Lower lobe of right lung (tissue), 2 donors: ENCODE measurements at places on chromosomes 12 and 14. TPM values are rescaled to one million over a fixed set of nuclear protein-coding genes. Genes with fewer than 3 reads are reported as not detected.

Gene ALDH2
- total RNA-seq: 499 TPM

- no peak for DNase-seq
- H3K27ac ChIP-seq: no peak overlapping the region
These were observed 385.4 kb downstream of the CCDC91 start for GRCh38 chr12:28575593-28576205.

DNA sequence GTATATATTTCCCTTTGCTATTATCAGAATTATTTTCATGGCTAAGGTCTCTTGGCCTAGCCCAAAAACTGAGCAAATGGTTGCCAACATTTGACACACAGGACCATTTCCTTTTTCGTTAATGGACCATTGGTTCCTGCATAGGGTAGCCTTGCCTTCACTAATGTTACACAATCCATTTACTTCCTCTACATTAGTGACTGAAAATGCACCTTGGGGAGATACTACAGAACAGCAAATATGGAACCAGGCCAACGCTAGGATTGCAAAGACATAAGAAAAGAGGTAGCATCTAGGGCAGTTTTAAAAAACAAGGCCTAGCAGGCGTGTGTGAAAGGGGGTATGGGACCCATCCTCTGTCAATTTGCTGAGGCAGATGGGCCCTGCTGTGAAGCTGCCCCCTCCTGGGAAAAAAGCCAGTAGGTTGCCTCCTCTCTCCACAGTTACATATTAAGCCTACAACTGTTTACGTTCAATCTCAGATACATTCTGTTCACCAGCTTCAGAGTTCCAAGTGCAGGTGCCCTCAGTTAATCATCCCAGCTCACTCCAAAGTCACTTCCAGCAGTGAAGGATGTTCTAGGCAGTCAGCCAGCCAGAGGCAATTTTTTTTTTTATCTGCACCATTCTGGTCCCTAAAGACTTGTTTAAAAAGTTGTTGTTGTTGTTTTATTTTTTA lies 15.0 kb downstream of the AQP6 start:
- H3K27ac ChIP-seq: no peak overlapping the region
- peaks cover 6% of the 10 kb centered on the region for H3K36me3 ChIP-seq
- no peaks in the 10 kb centered on the region for H3K27me3 ChIP-seq
- no peak for DNase-seq
- no peak overlapping the region for H3K4me3 ChIP-seq

GRCh38 chr14:69593018-69593677 lies 18.2 kb upstream of the SUSD6 start:
- no peak overlapping the region for H3K4me3 ChIP-seq
- no peak for DNase-seq
- H3K36me3 ChIP-seq: no peaks in the 10 kb centered on the region
- no peak overlapping the region for H3K27ac ChIP-seq

DNA sequence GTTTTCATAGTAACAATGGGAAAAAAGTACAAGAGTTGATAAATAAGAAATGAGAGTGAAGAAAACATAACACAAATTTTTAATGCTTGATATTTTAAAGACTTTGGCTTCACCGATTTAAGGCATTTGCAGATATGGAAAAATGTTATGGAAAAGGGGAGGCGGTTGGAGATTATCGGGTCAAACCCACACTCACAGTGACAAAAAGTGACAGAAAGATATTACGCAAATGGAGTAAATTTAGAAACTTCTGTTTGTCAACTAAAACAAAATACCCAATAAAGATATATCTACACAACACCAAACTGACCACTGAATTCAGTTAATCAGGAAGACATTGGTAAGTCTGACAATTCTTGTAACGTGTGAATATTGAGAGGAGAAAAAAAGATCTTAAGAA lies 2.5 kb downstream of the PPP1R12A start:
- no peak overlapping the region for H3K27ac ChIP-seq
- H3K36me3 ChIP-seq: no peaks in the 10 kb centered on the region
- no peaks in the 10 kb centered on the region for H3K27me3 ChIP-seq
- H3K4me1 ChIP-seq: peaks cover 58% of the 10 kb centered on the region
- DNase-seq: no peak
- peak overlapping the region; percentile 91 for H3K4me3 ChIP-seq

Gene PTPN6
- total RNA-seq: 209 TPM
